ENCODE measurements at places on chromosomes 5 and 9.

DNA sequence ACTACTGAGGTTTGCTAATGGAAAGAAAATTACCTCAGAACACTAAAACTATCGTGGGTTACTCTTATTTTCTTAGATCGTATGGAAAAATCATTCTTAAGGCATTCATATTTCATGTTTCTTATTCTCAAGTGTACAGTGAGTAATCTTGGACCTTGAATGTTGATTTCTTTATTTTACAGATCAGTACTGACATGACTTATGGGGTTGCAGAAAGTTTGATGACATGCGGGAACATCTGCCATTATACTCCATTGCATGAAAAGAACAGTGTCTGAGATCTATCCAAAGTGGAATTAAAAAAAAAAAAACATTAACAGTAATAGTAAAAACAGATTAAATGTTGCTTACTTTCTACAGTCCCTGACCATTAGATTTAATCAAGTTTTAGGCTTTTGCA is 1290.2 kb upstream of the WWC1 start:
- DNase-seq: no peak

GRCh38 chr5:88672644-88673252 is 210.2 kb downstream of the MEF2C start:
- DNase-seq: no peak

- DNase-seq: no peak
Measured at GRCh38 chr5:2748861-2749513, 2.5 kb downstream of the IRX2 start.

DNA sequence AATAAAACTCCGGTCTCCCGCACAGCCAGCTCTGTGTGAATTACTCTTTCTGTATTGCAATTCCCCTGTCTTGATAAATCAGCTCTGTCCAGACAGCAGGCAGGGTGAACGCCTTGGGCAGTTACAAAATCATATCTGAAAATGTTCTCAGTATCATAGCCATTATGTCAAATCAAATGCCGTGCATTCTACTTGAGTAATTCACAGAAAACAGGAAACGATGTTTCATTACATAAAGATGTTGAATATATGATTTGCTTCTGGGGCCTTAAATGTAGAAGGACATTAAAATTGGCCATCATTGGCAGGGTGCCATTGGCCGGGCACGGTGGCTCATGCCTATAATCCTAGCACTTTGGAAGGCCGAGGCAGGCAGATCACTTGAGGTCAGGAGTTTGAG is 8.5 kb downstream of the POLR3G start:
- DNase-seq: no peak
